ENCODE measurements at places on chromosomes 4 and X. TPM values are rescaled to one million over a fixed set of nuclear protein-coding genes. Genes with fewer than 3 reads are reported as not detected.
A peak's percentile ranks its signal among the peaks of the same experiment; 100 is the strongest.

The EMCN gene
- 136 TPM for polyA plus RNA-seq

The ZNF182 gene
- polyA plus RNA-seq: 14.5 TPM

The STARD8 gene
- 17.4 TPM for polyA plus RNA-seq

The CSAG2 gene
- not detected for polyA plus RNA-seq

The ALAS2 gene
- polyA plus RNA-seq: 8.1 TPM

The DTHD1 gene
- polyA plus RNA-seq: not detected

The PDK3 gene
- polyA plus RNA-seq: 12.5 TPM

The JCHAIN gene
- polyA plus RNA-seq: 0.96 TPM

The TLR6 gene
- polyA plus RNA-seq: 1.0 TPM

The DRD5 gene
- polyA plus RNA-seq: 0.83 TPM

The FGF16 gene
- polyA plus RNA-seq: not detected

The P2RY4 gene
- polyA plus RNA-seq: 0.48 TPM

The PRSS12 gene
- polyA plus RNA-seq: 7.1 TPM

The SLIT2 gene
- polyA plus RNA-seq: 56.6 TPM

The GABRQ gene
- polyA plus RNA-seq: 0.98 TPM

The MAOA gene
- 19.4 TPM for polyA plus RNA-seq

The LAP3 gene
- 81.1 TPM for polyA plus RNA-seq

- DNase-seq: no peak
These were observed 223.8 kb upstream of the BOD1L1 start for GRCh38 chr4:13851085-13851940.

- no peak for DNase-seq
These were observed 307.5 kb upstream of the SLIT2 start for GRCh38 chr4:19944251-19944650.

DNA sequence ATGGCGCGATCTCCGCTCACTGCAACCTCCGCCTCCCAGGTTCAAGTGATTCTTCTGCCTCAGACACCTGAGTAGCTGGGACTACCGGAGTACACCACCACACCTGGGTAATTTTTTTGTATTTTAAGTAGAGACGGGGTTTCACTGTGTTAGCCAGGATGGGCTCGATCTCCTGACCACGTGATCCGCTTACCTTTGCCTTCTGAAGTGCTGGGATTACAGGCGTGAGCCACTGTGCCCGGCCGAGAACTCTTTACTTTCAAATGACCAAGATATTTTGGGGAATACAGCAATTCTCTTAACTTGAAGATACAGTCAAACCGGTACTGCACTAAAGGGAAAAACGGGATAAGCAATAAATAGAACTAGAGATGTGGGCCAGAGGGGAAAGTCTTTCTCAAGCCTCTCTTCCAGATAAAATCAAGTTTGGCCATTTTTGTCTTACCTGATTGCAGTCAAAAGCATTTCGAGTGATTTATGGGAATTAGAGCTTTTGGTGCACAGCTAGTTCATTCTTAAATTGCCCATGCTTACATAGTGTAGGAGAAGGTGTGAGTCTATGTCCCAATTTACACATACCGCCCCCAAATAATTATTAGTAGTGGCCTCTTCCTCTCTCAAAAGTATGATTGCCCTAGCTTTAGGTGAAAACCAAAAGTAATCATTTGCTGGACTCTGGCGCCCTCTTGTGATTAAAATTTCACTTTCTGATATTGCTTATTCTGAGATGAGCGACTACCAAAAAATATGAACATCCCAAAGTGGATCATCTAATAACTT is 53.2 kb upstream of the ABCG2 start:
- peak; percentile 50 for DNase-seq

GRCh38 chr4:6464842-6465588 is 7.4 kb downstream of the PPP2R2C start:
- no peak for DNase-seq

DNA sequence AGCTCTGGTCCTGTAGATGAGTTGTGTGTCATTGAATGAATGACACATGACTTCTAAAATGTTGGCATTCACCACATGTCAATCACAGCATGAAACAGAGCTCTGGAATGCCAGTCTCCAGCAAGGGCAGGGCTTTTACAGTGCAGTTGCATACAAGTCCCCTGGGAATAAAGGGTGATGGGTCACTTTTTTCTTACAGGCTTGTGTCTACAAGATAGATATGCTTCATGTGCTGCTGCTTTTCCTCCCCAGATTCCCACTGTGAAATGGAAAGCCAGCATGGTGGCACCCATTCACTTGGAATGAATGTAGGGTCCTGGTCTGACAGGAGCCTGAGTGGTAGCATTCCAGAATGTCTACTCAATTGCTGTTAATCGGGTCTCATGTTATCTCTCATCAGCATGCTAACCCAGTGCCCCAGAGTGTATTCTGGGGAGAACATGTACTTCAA is 159.1 kb upstream of the KIT start:
- no peak for DNase-seq

GRCh38 chrX:13285693-13286092 is 34.2 kb downstream of the ATXN3L start:
- DNase-seq: no peak

- no peak for DNase-seq
These were observed 143.1 kb downstream of the TRAM1L1 start for GRCh38 chr4:116942315-116942714.

DNA sequence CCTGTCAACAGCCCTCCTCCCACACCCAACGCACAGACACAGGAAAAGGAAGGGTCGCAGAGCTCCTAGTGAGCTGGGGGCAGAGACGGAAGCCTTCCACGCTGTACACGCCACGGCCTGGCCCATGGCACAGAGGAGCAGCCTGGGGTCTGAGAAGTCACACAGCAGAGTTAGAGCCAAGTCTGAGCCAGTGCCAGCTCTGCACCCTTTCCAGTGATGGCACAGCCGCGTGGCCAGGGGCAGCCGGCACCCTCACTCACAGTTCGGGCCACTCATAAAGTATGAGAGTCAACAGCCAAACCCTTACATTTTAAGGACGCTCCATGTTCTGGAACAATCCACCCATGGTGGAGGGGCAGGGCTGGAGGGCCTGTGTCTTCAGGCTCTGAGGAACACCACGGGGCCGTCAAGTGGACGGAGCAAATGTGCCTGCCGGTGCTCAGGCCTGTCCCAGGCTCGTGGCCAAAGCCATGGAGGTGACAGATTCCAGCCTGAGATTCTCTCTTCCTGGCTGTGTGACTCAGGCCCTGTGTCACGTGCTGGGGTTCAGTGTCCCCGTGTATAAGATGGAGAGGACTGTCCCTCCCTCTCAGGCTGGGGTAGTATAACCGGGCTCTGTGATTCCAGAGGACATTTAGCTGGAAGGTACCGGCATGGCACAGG is 91.2 kb downstream of the ABLIM2 start:
- no peak for DNase-seq

- DNase-seq: no peak
These were observed 55.9 kb upstream of the IL2 start for GRCh38 chr4:122512430-122512829.

- DNase-seq: no peak
These were observed 38.4 kb downstream of the NOP14 start for GRCh38 chr4:2924765-2925301.

GRCh38 chr4:1682860-1683259 is 1.3 kb downstream of the FAM53A start:
- no peak for DNase-seq

GRCh38 chr4:38805530-38806145 is 1.0 kb upstream of the TLR1 start:
- DNase-seq: no peak

DNA sequence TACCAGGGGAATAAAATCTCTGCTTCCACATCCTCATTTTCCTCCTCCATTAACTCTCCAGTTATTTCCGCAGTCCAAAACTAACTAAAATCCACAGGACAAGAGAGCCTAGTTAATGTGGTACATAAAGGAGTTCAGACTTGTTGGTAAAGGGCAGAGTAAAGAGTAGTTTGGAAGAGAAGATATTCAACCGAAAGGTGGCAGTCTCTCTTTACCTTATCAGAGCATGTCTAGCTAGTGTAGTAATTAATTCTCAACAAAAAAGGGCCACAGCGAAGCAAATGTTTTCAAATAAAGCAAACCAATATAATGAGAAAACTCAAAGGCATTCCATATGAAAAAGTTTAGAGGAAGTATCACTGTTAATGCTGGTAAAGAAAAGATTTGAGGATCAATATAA is 286.5 kb downstream of the GLUD2 start:
- no peak for DNase-seq

GRCh38 chr4:121693886-121694285 is 2.9 kb downstream of the ANXA5 start:
- no peak for DNase-seq

DNA sequence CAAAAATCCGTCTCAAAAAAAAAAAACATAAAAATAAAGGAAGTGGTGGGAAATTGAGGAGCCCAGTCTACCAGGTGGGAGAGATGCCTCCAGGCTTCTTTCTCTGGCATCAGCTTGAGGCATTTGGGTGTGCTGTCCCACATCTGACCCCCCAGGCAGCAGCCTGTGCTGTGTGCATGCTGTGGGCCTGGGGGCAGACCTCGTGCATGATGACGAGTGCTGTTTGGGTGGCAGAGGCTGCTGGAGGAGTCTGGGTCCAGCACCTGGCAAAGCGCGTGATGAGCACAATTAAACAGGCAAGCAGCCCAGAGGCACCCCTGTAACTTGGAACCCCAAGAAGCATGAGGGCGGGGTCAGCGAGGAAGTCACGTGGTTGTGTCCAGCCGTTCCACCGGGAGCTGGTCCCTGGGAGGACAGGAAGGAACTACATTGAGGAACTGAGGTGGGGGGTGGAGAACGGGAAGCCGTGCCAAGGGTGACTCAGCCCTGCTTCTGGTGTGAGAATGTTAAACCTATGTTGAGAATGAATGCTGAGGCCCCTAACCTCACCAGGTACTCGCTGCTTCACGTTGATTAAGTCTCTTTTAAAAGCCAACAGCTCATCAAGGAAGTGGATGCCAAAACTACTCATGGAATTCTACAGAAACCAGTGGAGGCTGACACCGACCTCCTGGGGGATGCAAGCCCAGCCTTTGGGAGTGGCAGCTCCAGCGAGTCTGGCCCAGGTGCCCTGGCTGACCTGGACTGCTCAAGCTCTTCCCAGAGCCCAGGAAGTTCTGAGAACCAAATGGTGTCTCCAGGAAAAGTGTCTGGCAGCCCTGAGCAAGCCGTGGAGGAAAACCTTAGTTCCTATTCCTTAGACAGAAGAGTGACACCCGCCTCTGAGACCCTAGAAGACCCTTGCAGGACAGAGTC is 6.1 kb downstream of the TACC3 start:
- no peak for DNase-seq

- DNase-seq: no peak
These were observed 95.2 kb upstream of the DKK2 start for GRCh38 chr4:107131295-107131694.

- no peak for DNase-seq
These were observed 3.9 kb downstream of the RPL10 start for GRCh38 chrX:154401918-154402621.

- DNase-seq: no peak
These were observed 104.7 kb downstream of the ABLIM2 start for GRCh38 chr4:8053688-8054449.

DNA sequence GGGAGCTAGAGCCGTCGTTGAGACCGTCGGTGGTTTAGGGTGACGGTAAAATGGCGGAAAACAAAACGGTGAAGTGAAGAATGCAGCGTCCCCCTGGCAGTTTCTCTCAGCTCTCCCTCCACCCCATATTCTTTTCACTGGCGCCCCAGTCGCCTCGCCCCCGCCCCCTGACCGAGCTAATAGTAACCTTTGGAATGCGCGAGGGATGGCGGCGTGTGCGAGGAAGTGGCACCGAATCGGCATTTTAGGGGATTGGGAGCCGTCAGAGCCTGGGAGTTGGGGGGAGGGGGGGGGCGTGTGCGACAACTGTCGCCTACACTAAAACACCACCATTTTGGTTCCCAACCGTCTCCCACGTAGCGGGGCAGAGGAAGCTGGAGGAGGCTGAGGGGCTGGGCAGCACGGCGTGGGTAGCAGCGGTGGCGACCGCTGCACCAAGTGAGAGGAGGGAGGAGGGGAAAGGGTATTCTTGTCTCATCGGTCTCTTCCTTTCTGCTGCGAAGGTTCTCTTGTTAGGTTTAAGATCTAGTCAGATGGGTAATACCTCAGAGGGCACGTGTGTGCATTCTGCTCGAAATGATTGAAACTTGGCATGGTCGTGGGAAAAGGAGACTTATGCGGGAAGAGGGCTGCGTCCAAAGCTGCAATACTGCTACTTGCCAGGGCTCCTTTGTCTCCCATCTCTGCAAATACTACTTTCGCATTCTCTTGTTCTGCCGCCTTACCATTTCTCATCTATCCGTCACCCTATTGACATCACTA is 840 bp downstream of the ZNF711 start:
- peak; percentile 38 for DNase-seq

DNA sequence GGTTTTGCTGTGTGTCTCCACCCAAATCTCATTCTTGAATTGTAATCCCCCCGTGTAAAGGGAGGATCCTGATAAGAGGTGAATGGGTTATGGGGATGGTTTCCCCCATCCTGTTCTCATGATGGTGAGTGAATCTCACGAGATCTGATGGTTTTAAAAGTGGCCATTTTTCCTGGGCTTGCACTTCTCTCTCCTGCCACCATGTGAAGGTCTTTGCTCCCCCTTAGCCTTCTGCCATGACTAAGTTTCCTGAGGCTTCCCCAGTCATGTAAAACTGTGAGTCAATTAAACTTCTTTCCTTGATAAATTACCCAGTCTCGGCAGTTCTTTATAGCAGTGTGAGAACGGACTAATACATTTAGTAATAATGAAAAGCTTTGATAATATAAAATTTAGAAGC is 46.9 kb downstream of the ANTXR2 start:
- DNase-seq: no peak

DNA sequence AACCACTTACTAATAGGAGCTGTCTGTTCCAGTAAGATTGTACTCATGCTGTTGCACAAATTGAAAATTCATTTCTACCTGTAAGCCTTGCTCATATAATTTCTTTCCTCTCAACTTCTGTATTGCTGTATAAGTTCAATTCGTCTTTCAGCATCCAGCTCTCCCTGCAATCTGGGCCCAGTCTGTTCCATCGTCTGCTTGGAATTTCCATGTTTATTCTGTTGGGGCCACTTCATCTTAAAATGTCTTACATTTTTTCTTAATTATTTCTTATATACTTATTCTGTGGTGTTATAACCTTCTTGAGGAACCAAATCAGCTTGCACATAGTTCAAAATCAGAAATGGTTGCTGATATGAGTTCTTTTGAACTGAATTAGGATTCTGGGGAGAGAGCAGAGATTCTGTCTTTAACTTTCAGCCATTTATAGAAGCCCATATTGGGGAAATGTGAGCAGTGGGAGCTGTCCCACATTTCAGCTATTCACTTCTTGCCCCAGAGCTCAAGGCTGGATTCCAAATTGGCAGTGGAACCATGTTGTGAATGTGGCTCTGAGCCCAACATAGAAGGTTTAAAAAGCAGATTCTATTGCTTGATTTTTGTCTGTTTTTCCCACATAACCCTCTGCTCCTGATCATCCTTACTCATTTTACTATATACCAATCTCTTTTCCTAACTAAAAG is 291.9 kb downstream of the BMPR1B start:
- no peak for DNase-seq

GRCh38 chr4:85474356-85474755 is 594 bp upstream of the ARHGAP24 start:
- no peak for DNase-seq

DNA sequence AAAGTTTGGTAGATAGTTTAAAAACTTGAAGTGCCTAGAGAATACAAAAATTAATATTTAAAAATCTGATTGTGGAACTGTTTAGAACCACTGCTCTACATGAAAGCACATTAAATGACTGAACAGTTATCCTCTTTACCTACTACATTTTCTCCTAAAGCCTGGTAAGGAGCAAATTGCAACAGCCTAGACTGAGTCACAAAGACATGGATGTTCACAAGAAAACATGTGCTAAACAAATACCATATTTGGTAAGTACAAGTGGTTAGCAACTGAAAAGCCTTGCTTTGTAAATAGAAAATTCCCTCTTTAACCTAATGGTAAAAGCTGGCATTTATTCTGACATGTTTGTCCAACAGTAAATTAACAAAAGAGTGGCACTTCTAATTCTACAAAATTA is 203.1 kb downstream of the FBXO8 start:
- no peak for DNase-seq

All from left kidney (tissue), 8 donors.